ENCODE measurements at places on chromosomes 7 and 10.

- ATAC-seq = peak; percentile 56
These were observed 115.7 kb downstream of the CCDC71L start for GRCh38 chr7:106545275-106545674.

DNA sequence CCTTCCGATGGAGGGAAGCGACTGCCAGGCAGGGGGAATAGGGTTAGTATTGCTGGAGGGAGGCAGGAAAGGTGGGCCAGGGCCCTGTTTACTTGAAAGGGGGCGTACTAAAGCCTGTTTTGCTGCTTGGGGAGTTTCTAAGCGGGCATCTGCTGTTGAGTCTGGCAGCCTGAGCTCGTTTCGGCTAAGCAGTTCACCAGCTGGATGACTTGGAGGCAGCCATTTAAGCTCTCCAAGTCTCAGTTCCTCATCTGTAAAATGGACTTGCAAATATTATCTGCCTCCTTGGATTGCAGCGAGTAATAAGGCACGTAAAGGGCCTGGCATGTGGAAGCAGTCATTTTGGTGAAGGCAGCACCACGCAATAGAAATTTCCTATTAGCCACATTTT is 44.0 kb downstream of the LDB3 start:
- ATAC-seq = no peak

DNA sequence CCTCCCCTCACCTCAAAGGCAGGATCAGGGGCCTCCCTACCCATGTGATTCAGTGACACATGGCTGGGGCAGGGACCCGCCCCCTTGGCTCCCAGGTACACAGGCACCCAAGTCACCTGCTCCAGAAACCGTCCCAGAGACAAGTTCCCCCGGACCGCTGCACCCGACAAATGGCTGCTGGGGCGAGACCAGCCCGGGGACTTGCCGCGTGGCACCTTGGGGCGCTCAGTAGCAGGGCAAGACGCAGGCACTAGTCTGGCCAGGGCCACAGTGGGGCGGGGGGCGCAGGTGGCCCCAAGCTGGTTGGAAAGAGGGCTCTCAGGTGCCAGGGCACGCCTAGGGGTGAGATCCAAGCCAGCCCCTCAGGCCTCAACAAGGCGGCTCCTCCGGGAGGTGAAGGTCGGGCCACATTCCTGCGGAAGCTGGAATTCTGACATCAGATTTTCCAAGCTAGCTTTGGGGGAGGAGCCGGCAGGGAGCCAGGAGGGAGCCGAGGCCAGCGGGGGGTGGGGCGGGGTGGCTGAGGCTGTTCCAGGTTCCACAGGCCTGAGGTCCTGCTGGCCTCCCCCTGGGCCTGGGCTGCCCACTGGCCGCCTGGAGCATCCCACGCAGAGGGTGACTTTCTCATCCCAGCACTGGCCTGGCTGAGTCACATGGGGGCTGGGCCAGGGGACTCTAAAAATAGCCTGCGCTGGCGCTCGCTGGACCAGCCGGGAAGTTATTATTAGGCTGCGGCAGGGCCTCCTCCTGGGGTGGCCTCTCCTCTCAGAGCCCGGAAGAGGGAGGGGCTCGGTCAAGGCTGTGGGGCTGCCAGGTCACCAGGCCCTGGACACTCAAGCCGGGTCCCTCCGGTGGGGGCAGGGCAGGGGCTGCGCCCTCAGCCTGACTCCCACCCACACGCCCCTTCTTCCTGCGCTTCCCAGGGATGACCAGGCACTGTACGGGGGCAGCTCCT is 20.5 kb upstream of the INPP5A start:
- no peak for ATAC-seq

GRCh38 chr10:78450807-78451485 is 417.3 kb downstream of the RPS24 start:
- no peak for ATAC-seq

- no peak for ATAC-seq
These were observed 23.3 kb downstream of the LRRC20 start for GRCh38 chr10:70359017-70359550.

DNA sequence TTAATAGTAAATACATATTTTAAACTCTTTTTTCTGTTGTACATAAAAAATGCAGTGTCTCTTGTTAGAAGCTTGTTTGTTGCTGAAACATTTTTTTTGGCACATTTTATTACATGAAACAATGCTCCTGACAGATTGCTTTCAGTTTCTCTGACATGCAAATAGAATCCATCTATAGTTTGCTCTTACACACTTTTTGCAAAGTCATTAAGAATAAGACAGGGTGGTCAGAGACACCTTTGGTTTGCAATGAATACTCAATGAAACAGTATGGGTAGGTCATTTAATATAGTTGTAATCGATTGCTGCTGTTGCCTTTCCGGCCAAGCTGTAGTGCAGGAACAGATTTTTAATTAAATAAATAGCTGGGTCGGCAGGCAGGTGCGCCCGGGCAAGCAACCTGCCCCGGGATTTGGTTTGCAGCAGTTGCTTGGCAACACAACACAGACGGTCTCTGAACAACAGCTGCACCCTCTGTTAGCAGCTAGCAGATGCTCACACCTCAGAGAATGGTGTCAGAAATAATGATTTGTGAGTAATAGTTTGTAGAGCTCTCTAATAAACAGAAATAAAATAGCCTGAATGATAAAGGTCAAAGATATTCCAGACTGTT is 115.7 kb upstream of the CACNA2D1 start:
- no peak for ATAC-seq

GRCh38 chr10:77507291-77507880 is 130.2 kb downstream of the KCNMA1 start:
- ATAC-seq = no peak

DNA sequence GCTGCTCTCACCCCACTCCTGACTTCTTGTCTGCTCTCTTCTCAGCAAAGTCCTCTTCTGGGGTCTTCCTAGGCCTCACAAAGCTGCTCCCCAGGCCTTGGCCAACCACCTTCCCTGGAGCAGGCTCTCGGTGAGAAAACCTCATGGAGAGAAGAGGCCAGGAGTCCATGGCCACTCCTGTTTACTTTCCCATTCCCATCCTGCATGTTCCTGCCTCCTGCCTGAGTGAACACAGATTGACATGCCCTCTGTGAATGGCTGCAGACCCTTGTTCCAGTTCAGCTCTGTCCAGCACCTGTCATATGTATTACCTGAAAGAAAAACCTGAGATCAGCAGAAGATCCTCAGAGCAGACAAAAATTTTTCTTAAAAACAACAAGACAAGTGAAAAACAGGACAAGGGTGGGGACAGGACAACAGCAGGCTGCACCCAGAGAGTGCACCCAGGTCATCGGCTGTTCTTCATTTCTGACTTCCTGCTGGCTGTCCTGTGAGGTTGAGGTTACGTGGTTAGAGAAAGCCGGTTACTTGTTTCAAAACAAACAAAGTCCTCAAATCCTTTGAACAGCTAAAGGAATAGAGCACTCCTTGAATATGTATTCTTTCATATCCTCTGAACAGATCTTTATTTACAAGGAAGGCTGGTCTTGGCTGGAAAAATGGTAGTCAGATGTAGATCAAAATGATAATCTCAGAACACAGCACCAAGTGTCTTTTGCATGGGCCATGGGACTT is 34.0 kb upstream of the DLD start:
- peak; percentile 41 for ATAC-seq

- no peak for ATAC-seq
These were observed 184.1 kb downstream of the ELFN1 start for GRCh38 chr7:1853986-1854865.

DNA sequence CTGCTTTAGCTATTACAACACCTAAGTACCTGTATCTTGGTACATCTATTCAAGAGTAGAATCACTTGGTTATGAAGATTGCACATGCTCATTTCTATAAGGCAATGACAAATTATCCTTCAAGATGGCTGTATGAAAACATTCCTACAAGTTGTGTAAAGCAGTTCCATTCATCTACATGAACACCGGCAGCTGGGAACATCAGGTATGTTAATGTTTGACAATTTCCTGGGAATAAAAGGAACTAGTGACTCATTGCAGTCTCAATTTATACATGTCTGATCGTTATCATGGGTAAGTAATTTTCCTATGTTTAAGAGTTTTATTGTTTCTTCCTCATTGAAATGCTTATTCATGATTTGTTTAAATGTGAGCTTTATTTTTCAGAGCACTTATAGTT is 203.2 kb upstream of the SEMA3E start:
- no peak for ATAC-seq

DNA sequence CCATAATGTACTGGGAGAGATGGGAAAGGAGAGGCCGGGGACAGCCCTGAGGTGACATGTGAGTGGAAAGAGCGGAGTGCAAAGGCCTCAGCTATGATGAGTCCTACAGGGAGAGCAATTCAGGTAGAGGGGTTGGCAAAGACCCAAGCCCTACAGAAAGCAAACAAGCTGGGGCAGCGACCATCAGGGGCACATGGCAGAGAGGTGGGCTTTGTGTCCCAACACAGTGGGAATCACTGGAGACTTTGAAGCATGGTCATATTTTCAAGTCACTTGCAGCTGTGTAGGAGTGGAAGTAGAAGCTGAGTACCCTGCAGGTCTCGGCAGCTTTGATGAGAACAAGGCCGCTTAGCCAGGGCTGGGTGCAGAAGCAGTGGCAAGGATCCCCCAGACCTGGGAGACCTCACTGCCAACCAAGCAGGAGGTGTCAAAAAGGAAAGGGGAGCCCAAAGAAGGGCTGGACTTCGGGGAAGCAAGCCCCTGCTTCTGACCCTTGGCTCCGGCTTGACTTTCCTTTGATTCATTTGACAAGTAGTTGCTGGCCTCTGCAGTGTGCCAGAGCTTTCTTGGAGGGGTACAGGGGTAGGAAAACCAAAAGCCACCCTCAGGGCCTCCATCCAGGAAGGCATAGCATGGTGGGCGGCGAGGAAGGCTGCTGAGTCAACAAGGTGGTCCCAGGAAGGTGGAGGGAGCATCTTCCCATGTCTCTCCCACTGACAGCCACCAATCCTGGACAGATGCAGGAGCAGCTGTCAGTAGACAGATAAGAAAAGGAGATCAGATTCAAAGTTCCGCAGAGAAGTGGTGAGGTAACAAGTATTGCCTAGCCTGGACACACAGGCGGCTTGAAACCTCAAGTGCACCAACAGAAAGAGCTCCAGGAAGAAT is 1.9 kb upstream of the PGAM2 start:
- ATAC-seq = no peak

- ATAC-seq = no peak
These were observed 144.6 kb downstream of the NRCAM start for GRCh38 chr7:108311446-108312168.

DNA sequence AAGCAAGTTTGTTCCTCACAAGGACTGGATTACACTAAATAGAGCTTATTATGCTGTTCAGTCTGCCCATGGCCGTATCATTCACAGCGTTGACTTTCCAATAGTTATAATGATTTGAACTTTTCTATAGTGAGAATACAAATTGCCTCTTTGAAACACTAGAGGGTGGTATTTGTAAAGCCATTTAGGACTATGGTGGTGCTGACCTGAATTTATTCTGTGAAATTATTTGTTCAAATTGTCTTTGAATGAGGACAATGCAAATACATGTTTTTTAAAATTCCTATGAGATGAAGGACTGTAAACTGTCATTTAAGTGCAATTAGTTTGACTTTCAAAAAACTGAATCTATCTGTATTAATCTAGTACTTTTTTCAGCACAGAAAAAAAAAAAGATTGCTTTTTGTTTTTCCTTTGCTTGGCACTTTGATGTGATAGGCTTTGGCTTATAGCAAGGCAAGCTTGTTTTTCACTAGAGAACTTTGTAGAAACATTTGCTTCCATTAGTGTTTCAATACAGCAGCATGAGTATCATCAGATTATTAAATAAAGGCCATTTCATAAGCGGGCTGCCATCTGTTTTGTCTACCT is 122.7 kb upstream of the TMEM229A start:
- no peak for ATAC-seq

DNA sequence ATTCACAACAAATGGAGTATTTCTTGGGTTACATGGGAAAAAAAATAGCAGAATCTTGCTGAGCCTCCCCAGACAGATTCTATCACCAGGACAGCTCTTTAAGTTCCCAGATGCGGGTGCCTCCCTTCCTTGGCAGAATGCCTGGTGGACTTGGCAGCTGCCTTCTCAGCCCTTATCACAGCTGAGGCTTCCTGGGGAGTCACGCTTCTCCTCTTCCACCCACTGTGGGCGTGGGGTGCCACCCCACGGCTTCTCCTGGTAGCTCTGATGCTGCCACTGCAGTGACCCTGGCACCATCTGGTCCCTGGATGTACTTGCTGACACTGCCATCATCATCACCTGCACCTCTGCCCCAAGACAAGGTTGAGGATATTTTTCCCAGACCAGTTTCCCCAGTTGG is 16.2 kb upstream of the NME8 start:
- ATAC-seq = no peak

DNA sequence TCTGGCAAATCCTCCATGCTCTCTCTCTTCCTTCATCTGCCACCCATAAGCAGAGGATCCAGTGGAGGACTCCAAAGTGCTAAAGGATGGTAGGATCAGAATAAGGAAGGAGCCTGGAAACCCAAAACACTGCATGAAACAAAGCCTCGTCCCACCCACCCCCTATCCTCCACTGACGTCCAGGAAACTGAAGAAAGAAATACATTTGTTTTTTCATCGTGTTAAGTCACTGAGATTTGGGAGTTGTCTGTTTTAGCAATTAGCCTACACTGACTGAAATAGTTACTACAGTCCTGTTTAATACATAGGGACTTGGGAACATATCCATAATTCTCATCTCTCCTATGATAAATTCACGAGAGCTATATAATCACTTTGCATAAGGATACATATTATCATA is 14.8 kb downstream of the ANXA7 start:
- no peak for ATAC-seq

DNA sequence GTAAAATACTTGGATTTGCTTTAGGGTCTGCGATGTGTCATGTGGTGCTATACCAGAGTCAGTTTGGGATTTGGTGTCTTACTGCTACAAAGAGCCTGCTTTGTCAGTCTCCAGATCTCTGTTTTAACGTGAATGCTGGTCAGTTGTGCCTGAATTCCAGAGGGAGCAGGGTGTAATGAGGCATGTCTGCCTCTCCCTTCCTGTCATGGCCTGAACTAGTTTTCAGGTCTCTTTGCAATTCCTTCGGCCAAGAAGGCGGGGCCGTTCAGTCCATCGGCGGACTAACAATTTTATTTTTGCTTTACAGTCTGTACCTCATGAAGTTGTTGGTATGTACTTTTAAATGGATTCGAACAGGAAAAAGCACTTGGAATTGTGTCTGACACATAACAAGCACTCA is 465.1 kb upstream of the ADARB2 start:
- ATAC-seq = no peak

DNA sequence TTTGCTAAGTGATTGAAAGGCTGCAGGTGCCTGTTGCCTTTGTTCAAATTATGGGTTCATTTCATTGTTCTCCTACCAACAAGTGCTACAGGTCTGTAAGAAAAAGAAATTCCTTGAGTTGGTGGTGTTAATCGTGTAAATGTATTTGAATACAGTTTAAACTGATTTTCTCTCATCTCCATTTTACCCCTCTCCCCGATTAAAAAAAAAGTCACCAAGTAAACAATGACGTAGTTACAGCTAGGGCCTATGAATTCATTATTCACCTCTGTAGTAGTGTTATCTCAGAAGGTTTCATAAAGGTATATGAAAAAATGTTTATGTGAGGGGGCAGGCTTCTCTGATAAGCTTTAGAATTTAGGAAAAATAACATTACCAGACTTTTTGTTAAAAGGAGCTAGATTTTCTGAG is 1.1 kb downstream of the REEP3 start:
- no peak for ATAC-seq

- ATAC-seq = no peak
These were observed 270.7 kb downstream of the RPS24 start for GRCh38 chr10:78304091-78305045.
